ENCODE measurements at places on chromosomes 6 and 20. TPM values are rescaled to one million over a fixed set of nuclear protein-coding genes. Genes with fewer than 3 reads are reported as not detected.

DNA sequence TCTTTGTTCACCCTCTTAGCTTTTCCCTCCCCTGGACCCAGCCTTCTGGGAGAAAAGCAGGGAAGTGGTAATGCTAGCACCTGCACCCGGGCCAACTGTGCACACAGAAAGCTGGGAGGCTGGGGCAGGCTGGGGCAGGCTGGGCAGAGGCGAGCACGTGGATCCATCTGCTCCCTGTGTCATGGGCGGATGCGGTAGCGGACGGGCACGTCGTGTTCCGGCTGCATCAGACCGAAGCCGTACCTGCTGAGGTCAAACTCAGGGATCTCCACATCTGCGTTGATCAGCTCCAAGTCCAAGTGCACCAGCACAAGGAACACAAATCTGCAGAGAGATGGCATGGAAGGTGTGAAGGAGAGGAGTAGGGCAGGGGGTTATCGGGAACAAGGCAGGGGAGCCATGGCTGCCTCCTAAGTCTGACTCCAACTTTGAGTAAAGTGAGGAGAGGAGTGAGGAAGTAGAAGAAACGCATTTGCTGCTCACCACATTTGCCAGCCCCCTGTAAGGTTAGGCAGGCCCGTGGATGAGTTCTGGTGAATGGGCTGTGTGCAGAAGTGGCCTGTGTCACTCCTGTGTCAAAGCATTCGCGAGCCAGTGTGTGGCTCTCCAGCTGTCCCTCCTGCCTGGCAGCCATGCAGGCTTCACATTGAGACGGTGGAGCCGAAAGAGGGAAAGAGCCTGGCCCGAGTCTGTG is 25.4 kb upstream of the KCNB1 start:
- no peaks in the 10 kb centered on the region for H3K4me1 ChIP-seq
- no peak overlapping the region for H3K27ac ChIP-seq
- H3K27me3 ChIP-seq = peaks cover 9% of the 10 kb centered on the region
- no peaks in the 10 kb centered on the region for H3K36me3 ChIP-seq

ELOVL2 gene
- total RNA-seq = not detected

TRAPPC3L gene
- not detected for total RNA-seq

DNA sequence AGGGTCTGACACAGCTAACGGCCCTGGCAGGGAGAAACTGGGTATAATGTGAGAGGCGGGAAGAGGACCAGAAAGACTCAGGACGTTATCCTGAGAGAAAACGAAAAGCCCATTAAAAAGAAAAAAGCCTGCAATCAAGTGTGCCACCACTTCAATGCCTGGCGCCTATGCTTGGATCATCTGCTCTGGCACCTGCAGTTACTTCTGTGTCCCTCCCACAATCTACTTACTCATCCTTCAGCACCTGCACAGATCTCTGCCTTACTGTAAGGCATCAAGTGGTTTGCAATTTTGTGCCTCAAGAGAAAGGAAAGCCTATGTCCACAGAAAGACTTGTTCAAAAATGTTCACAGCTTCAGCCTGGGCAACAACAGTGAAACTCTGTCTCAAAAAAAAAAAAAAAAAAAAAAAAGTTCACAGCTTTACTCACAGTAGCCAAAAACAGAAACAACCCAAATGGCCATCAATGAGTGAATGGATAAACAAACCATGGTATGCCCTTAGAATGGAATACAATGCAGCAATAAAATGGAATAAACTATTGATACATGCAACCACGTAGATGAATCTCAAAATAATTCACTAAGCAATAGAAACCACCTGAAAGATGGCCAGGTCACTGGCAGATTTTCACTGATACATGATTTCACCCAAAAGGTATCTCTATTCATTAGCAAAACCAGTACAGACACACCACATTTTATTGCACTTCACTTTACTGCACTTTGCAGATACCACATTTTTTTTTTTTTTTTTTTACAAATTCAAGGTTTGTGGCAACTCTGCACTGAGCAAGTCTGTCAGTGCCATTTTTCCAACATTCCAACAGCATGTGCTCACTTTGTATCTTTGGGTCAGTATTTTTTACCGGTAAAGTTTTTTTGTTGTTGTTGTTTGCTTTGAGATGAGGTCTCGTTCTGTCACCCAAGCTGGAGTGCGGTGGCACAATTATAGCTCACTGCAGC is 48.6 kb downstream of the ABHD12 start:
- DNase-seq = no peak
- H3K36me3 ChIP-seq = no peaks in the 10 kb centered on the region
- H3K4me3 ChIP-seq = no peak overlapping the region
- no peak overlapping the region for H3K27ac ChIP-seq
- no peaks in the 10 kb centered on the region for H3K27me3 ChIP-seq

GRCh38 chr6:20847904-20848303 is 313.6 kb downstream of the CDKAL1 start:
- no peak overlapping the region for H3K27ac ChIP-seq
- no peak for DNase-seq
- no peaks in the 10 kb centered on the region for H3K27me3 ChIP-seq
- H3K4me3 ChIP-seq = no peak overlapping the region

GRCh38 chr6:26086211-26086610 is 1.0 kb upstream of the HFE start:
- DNase-seq = peak; percentile 68
- H3K27me3 ChIP-seq = no peaks in the 10 kb centered on the region

BNIP5 gene
- not detected for total RNA-seq

- no peak overlapping the region for H3K27ac ChIP-seq
- H3K4me1 ChIP-seq = no peaks in the 10 kb centered on the region
Measured at GRCh38 chr6:103011605-103012004, 1618.1 kb downstream of the GRIK2 start.

GRCh38 chr6:131005439-131006016 is 57.5 kb downstream of the EPB41L2 start:
- no peak for DNase-seq
- H3K4me3 ChIP-seq = no peak overlapping the region
- H3K27me3 ChIP-seq = no peaks in the 10 kb centered on the region
- no peak overlapping the region for H3K27ac ChIP-seq
- H3K4me1 ChIP-seq = no peaks in the 10 kb centered on the region

GRCh38 chr6:166703149-166703710 is 76.2 kb upstream of the RPS6KA2 start:
- H3K4me1 ChIP-seq = no peaks in the 10 kb centered on the region
- H3K4me3 ChIP-seq = no peak overlapping the region
- no peaks in the 10 kb centered on the region for H3K27me3 ChIP-seq
- no peak overlapping the region for H3K27ac ChIP-seq

- DNase-seq = no peak
- no peaks in the 10 kb centered on the region for H3K36me3 ChIP-seq
- no peaks in the 10 kb centered on the region for H3K4me1 ChIP-seq
- H3K4me3 ChIP-seq = no peak overlapping the region
Measured at GRCh38 chr6:124882579-124883393, 79.5 kb upstream of the RNF217 start.

- H3K27me3 ChIP-seq = no peaks in the 10 kb centered on the region
- no peak for DNase-seq
- H3K4me3 ChIP-seq = no peak overlapping the region
- no peaks in the 10 kb centered on the region for H3K4me1 ChIP-seq
Measured at GRCh38 chr20:35179292-35180212, 7.7 kb downstream of the PROCR start.

METTL24 gene
- total RNA-seq = 0.39 TPM

Data from CD4-positive, alpha-beta memory T cell (primary cell).